ENCODE measurements at places on chromosomes 11 and 22.

DNA sequence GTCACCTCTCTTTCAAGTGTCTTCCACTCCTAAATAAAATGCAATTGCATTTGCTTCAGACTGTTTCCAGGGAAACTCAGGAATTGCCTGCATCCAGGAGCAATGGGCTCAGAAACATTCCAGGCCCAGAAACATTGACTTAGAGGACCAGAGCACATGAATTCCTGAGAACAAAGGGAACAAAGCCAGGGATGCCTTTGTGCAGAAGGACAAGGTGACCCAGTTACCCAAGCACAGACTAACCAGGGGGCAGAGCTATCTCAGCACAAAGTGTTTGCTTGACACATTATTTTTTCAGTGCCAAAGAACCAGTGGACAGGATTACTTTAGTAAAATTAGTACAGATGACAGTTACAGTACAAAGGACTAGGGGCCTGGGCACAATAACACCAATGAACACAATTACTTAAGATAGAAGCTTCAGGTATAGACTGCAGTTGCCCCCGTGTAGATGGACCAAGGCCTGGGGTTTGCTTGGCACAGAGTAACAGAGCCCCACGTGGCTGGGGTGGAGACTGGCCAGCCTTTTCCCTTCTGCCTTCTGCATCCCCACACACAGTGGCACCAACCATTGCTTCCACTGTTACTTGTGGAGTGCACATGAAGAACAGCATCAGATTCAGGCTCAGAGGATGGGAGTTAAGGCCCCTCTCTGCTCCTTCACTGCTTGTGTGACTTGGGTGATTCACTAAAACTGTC, 500.8 kb downstream of the INSC start:
- DNase-seq, result no peak

DNA sequence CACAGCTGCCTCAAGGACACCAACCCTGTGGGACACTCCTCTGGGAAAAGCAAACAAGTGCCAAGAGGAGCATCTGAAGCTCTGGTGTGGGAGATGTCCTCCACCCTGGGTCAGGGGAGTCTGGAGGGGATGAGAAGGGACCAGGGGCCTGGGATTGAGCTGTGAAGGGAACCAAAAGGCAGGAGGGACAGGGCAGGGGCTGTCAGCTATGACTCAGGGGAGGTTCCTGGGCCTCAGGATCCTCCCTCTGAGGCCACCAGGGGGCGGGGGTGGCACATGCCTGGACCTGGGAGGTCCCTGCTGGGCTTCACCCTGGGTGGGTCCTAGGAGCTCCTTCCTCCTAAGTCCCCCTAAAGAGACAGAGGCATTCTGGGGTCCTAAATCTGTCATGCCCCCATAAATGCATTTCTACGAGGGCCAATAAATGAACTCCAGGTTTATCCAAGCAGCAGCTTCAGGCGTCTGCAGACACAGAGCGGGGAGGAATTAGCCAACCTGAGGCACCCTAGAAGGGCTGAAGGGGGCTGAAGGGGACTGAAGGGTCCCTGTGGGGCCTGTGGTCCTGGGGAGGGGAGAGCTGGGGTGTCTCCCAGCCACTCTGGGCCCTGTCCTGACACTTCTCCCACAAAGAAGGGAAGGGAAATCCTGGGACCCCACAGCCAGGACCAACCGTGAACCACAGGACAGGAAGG, 31.9 kb upstream of the IGLL5 start:
- DNase-seq, result no peak

DNA sequence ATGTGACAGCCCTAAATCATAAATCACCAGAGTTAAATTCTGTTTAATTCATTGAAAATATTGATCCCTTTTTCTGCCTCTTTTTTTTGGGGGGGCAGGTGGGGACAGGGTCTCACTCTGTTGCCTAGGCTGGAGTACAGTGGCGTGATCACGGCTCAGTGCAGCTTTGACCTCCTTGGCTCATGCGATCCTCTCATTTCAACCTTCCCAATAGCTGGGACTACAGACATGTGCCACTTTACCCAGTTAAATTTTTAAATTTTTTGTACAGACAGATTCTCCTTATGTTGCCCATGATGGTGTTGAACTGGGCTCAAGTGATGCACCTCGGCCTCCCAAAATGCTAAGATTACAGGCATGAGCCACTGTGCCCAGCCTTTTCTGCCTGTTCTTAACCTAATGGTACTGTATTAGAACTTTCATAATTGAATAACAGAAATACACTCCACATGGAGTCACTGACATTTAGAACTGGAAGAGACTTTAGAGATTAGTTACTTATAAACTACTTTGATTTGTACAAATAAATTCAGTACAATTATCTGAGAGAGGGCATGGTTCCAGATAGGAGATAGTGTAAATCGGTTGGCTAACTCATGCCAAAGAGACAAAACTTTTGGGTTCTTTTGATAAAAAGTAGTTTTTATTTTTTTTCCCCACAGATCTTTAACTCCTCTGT, 76.4 kb upstream of the PRODH start:
- no peak for DNase-seq

- DNase-seq, result no peak
These were observed 8.2 kb downstream of the ZBED4 start for GRCh38 chr22:49861642-49862495.

- DNase-seq, result no peak
These were observed 116.8 kb upstream of the NNMT start for GRCh38 chr11:114179234-114179941.

GRCh38 chr11:63914896-63915691, 1.9 kb downstream of the RCOR2 start:
- no peak for DNase-seq

DNA sequence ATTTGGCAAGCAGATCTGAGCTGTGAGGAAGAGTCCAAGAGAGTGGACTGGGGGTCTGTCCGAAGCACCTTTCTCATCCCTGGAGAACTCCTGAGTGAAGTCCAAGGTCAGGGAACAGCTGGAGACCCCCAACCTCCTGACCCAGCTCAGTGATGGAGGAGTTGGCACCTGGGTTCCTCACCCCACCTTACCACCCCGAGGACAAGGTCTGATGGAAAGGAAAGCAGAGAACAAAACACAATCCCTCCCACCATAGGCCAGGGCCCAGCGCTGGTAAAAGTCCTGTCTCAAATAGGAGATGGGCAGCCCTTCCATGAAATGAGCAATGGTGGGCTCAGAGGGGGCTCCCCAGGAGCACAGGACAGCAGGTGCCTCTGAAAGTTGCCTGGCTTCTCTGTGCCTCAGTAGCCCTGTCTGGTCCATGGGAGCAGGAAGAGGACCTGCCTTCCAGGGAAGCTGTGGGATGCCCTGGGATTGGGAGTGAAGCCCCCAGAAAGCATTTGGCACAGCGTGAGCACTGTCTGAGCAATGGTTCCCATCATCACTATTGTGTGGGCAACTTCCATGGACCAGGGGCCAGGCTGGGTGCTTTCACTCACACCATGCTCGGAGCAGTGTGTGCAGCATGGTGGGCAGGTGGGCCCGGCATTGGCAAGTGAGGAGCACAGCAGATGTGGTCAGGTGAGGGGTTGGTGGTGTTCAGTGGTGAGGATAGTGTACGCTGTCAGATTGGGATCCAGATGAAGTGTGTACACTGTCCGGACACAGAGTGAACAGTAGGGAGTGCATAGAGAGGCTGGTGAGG, 7.5 kb downstream of the TRIM29 start:
- DNase-seq, result no peak

GRCh38 chr11:10719616-10720015, 26.1 kb upstream of the IRAG1 start:
- DNase-seq, result no peak

DNA sequence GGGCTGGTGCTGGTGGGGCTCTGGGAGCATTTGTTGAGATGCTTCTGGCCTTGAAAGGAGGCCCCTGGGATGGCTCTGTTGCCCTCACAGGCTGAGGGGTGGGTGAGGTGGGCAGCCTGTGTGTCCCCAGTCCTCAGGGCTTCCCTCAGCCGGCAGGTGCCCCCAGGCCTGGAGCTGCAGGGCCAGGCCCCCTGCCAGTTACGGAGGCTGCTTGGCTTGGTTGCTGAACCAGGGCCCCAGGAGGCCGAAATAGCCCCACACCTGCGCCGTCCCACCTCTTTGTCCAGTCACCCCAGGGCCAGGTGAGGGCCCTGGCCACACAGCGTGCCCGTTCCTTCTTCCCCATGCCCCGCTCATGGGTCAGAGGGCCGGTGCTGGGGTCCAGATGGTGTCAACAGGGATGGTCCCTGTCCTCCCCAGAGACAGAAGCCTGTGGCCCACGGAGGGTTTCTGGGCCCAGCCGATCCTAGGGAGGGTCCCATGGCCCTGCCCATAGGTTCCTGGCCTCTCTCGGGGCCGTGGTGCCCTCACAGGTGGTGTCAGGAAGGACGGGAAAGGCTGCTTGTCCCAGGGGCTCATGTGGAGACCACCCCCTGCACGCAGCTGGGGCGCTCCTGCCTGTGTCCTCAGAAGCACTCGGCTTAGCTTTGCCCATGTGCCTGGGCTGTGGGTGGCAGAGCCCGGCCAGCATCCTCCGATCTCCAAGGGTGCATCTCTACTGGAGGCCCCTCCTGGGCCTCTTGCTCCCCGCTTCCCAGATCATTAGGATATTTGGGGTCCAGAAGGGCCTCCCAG, 9.2 kb upstream of the TSSC4 start:
- DNase-seq, result no peak

DNA sequence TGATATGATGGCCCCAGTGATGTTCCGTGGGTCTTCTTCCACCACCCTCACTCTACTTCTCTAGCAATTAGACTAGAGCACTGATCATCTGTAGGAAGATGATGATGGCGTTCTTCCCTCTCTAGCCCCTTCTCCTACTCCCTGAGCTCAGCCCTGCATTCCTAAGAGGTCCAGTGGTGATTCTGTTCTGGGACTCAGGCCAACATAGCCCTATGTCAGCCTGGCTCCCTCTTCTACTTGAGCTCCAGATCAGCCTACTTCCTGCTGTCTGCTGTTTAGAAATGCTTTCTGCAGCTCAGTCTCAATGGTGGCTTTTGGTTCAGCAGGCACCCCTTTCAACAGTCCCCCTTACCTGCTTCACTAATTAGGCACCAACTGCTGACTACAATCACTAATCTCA, 86.1 kb upstream of the ZBED5 start:
- DNase-seq, result no peak

GRCh38 chr11:6817694-6818093, 18.2 kb upstream of the OR6A2 start:
- no peak for DNase-seq

DNA sequence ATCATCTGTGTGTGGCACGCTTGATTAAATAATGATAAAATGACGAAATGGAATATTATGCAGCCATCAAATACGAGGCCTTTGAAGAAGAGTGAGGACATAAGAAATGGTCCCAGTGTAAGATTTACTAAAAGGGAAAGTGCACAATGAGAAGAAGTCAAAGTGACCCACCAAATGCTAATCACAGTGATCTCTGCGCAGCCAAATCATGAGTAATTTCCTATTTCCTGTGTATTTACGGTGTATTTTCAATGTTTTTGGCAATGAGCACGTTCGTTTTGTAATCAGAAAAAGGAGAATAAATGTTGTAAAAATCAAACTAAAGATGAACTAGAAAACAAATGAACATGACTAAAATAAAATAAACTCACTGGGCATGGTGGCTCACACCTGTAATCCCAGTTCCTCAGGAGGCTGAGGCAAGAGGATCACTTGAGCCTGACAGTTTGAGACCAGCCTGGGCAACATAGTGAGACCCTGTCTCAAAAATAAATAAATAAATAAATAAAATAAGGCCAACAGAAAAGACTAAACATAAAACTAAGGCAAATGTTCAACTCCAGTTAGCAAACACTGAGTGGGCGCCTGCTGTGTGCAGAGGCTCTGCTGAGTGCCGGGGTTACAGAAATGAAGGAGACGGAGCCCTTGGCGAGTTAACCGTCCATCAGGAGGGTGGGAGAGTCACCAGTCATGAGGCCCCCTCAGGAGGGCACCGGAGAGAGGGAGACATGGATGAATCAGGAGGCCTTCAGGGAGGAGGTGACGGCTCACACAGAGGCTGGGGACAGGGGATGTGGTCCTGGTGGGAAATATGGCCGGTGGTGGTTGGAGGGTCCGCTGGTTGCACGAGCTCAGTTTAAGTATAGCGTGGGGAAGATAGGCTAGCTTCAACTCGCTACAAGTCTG, 26.0 kb upstream of the CBX7 start:
- no peak for DNase-seq

- no peak for DNase-seq
These were observed 7.3 kb downstream of the KCNE3 start for GRCh38 chr11:74460065-74460464.

DNA sequence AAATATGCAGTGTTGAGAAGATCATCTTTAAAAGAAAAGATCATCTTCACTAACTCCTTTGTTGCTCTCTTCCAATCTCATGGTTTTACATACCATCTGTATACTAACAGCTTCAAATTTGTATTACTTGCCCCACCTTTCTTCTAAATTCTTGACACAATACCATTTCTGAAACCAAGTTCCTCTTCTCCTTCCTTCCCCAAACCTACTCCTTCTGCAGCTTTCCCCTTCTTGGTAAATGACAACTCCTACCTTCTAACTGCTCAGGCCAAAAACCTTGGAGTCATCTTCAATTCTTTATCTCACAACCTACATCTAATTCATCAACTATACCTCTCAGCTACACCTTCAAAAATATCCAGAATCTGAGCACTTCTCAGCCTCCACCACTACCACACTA, 9.3 kb downstream of the PRCP start:
- DNase-seq, result no peak

DNA sequence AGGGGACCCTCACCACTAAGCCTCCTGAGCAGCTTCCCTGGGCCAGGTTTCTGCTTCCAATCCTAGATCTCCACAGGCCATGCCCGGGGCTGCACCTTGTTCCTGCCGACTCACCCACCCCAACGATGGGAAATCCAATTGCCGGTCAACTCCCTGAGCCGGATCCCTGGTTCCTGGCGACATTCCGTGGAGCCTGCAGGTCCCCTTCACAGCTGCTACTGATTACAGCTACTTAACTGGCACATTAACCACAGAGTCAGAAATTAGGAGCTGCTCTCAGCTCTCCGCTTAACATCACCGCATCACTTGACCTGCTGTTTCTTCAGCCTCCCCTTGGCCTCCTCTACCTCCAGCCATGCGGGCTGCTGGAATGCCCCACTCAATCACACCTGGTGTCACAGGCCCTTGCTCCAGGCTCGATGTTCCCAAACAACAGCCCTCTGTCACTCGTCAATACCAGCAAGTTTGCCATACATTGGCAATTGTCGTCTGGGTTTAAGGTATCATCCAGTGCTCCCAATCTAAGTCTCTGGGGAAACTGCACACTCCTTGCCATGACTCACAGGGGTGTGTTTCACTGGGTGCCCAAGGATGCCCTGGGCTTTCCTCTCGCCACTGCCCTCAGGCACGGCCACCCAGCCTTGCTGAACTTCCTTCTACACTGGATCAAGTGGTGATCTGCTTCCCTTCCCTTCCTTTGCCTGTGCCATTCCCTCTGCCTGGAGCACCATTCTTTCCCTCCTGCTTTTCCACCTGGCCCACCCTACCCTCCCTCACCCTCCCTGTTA, 181.0 kb downstream of the MN1 start:
- no peak for DNase-seq

Measured in stimulated activated CD8-positive, alpha-beta memory T cell treated with anti-CD3 and anti-CD28 coated beads, Interleukin-15, amount 100 ng/mL, for 1 hour (primary cell).